Forelimb muscle (tissue), 1 donor: ENCODE measurements at places on chromosomes 2 and 18. TPM values are rescaled to one million over a fixed set of nuclear protein-coding genes. Genes with fewer than 3 reads are reported as not detected.

DNA sequence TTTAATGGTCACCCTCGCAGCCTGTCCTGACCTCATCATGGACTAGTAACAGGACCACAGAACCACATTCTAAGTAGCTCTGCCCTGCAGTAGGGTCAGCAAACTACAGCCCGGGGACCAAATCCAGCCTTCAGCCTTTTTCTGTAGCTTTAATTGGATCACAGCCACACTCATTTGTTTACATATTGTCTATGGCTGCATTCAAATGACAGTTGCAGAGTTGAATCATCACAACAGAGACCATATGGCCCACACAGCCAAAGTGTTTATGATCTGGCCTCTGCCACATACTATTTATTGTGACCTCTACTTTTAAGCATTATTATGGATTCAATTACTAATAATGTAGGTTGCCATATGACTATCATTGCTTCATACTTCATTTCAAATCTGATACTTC lies 47.7 kb downstream of the MAP3K19 start:
- no peak for DNase-seq

The EMILIN1 gene
- polyA plus RNA-seq, result 61.4 TPM

DNA sequence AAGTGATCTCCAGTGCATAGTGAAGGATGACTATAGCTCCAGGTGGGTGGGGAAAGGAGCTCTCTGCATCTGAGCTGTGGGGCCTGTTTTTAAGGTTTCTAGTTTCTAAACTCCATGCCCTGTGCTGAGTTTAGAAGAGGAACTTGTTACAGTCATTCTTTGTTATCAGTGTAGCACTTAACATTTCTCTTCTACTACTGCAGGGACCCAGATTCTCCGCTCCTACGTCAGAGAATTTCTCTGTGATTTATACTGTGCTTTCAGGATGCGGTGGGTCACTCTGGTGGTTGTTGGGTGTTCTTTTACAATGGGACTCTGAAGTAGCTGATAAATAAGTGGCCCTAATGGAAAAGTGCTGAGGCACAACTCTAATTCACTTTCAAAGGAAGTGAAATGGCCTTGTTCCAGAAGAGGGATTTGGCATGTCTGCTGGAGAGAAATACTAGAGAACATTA lies 122.0 kb downstream of the WDSUB1 start:
- DNase-seq, result no peak

DNA sequence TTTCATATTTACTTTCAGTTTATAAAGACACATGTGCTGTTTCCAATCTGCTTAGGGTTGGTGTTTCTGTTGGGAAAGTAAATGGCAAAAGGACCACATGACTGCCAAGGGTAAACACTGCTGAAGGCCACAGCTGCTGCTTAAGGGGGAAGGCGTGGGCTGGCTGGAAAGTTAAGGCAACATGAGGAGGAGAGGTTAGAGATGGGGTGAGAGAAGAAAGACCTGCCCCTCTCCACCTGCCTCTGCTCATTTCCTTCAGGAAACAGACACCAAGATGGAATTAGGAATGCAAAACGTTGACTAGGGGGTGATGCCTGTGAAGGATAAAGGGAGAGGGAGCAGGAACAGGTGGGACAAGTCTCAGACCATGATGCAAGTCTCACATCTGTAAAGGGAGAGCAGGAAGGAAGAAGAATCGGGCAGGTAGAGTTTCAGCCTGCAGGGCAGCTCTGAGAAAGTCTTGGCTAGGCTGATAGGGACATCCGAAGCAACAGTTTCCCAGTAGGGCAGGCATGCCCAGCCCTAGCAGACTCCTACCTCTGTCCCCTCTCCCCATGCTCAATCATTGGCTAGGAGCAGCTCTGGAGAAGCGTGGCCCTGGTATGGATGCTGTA lies 86.0 kb downstream of the CDC42EP3 start:
- no peak for DNase-seq

DNA sequence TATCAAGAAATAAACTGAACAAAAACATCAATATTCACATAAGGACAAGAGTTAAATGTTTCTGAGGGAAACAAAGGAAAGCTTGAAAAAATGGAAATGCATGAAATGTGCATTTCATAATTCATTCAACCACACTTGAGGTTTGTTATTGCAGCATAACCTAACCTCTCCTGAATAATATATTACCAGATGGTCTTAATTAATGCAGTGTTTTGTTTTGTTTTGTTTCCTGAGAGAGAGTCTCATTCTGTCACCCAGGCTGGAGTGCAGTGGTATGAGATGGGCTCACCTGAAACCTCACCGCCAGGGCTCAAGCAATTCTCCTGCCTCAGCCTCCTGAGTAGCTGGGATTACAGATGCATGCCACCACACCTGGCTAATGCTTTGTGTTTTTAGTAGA lies 139.9 kb upstream of the PIEZO2 start:
- no peak for DNase-seq

The LPIN2 gene
- 10.3 TPM for polyA plus RNA-seq

GRCh38 chr2:61750624-61751023 lies 103.2 kb downstream of the FAM161A start:
- no peak for DNase-seq

The SPP2 gene
- not detected for polyA plus RNA-seq

- DNase-seq, result no peak
Measured at GRCh38 chr2:165470361-165470760, 863 bp downstream of the CSRNP3 start.
